ENCODE measurements at places on chromosomes 2 and 18.

- DNase-seq: no peak
These were observed 41.6 kb downstream of the KCNE4 start for GRCh38 chr2:223093436-223094241.

DNA sequence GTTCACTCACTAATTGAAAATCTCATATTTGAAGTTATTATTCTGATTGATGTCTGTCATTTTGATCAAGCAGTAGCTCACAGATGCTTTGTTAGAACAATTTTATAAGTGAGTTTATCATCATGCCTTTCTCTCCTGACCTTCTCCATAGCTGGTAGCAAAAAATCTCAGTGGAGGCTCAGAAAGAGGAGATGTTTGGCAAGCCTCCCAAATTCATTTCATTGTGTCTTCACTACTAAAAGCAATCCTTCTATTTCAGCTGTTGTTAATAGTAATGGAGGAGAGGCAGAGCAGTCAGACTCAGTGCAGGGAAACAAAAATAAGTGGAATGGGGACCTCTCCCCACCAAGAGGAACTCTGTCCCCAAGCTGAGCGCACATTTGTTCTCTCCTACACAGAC is 2127.8 kb upstream of the CELF4 start:
- DNase-seq: no peak

- DNase-seq: no peak
These were observed 9.1 kb downstream of the ALPI start for GRCh38 chr2:232465061-232465460.

DNA sequence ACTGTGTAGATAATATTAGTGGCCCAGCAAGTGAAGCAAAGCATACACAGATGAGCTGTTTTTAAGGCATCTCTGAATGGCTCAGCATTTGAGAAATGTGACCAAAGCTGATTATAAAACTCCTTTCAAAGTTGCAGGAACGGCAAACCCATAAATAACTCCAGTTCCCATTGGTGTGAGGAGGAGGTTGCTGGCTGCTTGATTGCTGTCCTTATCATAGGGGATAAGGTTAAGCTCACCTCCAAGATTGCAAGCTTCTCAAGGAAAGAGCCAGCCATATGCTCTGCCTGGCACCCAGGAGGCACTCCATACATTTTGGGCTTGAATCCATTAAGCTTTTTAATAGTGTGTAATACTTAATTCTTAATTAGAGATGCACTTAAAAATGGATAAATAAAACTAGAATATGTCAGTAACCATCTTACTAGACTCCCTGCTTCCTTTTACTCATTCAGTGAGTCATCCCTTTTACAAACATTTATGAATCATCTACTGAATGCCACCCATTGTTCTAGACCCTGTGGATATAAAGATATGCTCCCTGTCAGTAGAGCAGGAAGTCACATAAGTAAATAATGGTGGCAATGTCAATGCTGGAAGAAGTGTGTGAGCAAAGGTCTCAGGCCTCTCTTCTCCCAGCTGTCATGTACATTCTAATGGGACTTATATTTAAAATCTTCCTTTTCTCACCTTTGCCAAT is 99.3 kb downstream of the SPATS2L start:
- DNase-seq: peak; percentile 39

DNA sequence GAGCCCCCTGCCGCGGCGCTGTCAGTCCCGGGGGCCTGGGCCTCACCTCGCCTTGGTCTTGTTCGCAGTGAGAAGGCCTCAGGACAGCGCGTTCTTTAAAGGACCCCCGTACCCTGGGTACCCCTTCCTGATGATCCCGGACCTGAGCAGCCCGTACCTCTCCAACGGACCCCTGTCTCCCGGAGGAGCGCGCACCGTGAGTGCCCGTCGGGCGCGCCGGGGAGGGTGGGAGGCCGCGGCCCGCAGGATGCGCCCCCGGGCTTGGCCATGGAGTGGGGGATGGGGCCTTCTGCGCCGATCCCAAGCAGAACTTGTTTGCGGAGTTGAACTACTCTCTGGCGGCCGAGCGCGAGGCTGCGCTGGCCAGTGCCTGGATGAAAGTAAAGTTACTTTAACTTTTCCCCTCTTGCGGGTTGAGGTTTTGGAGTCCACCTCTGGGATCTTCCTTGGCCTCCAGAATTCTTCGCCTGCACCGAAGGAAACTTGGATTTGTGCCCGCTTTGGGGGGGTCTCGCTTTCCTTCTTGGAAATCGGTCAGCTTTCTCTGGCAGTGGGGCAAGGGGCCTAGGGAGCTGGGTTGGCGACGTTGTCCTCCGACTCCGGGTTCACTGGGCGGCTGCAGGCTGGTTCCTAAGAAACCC is 1.2 kb downstream of the TCF7L1 start:
- no peak for DNase-seq

DNA sequence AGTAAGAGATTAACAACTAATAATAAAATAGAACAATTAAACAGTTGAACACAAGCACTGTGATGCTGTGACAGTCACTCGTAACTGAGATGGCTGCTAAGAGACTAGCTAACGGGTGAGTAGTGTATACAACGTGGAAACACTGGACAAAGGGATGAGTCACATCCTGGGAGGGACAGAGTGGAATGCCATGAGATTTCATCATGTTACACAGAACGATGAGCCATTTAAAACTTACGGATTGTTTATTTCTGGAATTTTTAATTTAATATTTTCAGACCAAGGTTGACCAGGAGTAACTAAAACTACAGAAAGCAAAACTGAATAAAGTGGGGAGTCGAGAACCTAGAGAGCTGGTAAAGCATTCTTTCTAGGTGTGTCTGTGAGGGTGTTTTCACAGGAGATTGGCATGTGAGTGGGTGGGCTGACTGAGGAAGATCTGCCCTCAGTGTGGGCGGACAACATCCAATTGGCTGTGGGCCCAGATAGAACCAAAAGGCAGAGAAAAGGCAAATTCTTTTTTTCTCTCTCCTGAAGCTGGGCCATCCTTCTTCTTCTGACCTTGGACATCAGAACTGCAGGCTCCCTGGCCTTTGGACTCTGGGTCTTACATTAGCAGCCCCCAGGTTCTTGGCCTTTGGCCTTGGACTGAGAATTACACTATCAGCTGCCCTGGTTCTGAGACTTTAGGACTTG is 14.6 kb downstream of the TMSB10 start:
- no peak for DNase-seq

GRCh38 chr2:120546865-120547390 is 188.7 kb upstream of the GLI2 start:
- DNase-seq: no peak

DNA sequence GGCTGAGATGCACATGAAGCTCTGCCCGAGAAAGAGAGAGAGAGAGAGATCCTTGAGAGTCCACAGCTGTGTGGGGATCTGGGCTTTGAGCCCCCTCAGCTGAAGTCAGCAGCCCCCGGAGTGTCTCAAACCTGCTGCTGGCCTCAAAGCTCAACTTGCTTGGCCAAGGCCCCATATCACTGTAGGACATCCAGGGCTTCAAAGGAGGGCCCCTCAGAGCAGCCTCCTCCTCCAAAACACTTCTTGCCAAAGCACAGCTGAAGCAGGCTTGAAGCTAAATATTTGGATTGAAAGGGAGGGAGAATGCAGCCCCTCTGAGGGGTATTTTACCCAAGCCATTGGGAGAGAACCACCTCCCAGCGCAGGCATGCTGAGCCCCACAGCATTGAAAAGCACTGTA is 357.6 kb downstream of the OSR1 start:
- DNase-seq: no peak

GRCh38 chr2:55114597-55114996 is 64.3 kb upstream of the RTN4 start:
- no peak for DNase-seq

GRCh38 chr2:41622301-41622700 is 425.5 kb upstream of the PKDCC start:
- DNase-seq: no peak

DNA sequence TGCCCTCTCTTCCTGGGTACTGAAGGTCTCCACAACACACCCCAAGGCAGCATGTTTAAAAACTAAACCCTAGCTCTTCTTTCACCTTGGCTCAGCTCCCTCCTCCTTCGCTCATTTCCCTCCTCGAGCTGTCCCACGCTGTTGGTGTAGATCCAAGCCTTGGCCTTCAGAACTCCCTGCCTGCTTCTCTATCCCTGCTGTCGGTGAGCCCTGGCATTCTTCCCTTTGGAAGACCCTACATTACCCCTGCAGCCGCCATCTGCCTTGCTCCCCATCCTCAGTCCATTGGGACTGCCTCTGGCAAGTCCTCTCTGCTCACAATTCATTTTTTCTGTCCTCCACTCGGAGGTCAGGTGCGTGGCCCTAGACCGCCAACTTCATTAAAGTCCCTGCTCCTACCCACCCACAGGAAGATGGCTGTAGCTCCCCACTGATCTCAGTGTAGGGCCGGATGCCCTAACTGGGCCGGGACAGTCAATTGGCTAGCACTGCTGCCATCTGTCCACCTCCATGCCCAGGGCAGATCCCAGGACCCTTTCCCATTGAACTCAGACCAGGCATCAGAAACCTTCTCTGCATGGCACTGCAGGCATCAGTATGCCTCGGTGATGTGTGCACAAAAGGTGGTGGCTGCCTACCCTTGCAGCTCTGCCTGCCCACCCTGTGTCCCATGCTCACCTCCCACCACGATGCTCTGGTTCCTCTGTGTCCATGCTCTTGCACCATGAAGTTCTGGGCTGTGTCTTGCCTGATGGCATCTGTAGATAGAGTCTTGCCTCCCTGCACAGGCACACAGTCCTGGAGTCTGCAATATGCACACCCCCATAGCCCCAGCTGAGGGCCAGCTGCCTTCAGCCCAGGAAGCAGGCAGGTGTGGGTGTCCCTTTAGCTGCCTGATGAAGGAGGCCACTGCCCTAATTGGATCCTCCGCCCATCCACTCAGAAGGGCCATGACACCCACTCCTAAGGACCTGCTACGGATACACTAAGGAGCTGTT is 5.7 kb downstream of the AMER3 start:
- DNase-seq: no peak

DNA sequence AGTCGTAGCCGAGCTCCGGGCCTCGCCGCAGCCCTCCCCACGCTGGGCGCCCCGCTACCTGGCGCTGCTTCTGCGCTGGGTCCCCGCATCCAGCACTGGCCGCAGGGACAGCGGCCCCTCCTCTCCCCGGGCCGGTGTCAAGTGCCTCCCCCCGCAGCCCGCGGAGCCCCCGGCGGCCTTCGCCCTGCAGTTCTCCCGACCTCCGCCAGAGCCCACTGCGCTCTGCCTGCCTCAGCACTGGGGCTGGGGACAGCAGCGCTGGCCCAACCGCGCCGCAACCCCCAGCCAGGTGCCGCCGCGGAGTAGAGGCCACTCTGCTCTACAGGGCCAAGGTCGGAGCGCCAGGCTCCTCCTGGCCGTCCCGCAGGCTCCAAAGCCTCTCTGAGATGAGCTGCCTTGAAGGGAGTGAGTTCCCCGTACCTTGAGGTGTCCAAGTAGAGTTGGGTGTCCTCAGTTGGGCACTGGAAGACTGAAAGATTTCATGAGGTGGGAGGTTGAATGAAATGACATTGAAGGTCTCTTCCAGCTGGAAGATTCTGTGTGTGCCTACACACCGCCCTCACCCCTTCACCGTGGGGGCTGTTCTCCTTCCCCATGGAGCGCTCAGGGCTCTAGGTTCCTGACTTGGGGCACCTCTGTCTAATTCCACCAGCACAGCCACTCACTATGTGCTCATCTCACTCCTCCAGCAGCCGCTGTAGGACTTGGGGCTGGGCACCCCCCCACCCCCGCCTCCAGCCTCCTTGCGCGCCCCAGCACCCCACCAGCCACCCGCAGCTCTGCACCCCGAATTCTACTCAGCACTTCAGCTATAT is 854 bp upstream of the DNMT3A start:
- DNase-seq: peak; percentile 30

GRCh38 chr2:142873831-142874287 is 3.6 kb upstream of the KYNU start:
- no peak for DNase-seq

GRCh38 chr2:65120990-65121693 is 8.8 kb downstream of the RAB1A start:
- DNase-seq: no peak

GRCh38 chr2:195533771-195534642 is 123.0 kb upstream of the SLC39A10 start:
- no peak for DNase-seq

DNA sequence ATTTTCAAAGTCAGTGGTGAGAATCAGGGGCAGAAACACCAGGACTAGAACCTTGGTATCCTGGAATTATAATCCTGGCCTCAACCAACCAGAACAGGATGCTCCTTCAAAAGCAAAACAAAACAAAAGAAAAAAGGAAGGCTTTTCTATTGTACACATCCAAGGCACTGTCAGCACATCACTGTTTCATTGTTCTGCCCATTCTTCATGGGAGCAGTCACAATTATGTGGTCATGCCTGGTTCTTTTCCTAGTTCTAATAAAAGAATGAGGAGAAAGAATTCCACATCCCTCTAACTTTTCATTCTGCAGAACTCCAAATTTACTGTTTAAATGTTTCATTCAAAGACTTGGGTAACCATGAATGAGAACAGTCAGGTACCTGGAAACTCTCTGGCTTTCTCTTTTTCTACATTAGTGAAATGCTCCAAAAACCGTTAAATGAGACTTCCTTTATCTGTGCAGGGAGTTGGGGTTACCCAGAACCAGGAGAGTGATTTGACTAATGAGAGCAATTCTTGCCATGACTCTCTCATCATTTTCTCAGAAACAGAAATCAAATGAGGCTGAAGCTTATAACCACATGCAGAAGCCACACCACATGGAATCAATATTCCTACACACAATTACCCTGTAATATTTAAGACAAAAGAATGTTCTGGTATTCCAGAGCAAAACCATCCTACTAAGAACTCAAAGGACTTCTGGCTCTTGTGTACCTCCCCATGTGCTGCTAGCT is 110.9 kb upstream of the CCDC150 start:
- DNase-seq: no peak

DNA sequence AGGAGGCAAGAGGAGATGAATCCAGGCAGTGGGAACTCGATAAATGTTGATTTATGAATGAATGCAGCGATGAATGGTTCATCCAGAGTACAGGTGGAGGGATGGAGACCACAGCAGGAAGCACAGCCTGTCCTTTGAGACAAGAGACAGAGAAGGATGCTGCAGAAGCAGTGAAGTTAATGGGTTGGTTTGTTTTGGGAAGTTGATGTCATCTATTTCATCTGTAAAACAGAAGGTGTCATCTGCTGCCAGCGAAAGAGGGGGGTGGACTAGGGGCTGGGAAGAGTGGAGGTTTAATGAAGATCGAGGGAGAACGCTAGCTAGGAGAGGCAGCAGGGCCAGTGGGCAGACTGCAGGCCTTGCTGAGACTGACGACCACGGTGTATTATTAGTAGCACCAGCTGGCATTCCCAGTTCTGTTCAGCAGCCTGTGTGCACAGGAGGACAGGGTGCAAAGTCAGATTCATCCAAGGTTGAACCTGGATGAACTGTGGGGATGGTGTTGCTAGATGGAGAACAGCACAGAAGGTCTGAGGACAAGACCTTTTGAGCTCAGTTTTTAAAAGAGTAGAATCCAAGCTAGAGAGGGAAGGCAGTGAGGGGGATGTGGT is 120.3 kb upstream of the CAPN13 start:
- no peak for DNase-seq

GRCh38 chr2:241036397-241036963 is 38.1 kb downstream of the SNED1 start:
- no peak for DNase-seq

Data from NCI-H2029 treated with DMSO at 0.1 percent for 48 hours (cell line).